Neural progenitor cell (in vitro differentiated cells): ENCODE measurements at places on chromosomes 12 and 14.

DNA sequence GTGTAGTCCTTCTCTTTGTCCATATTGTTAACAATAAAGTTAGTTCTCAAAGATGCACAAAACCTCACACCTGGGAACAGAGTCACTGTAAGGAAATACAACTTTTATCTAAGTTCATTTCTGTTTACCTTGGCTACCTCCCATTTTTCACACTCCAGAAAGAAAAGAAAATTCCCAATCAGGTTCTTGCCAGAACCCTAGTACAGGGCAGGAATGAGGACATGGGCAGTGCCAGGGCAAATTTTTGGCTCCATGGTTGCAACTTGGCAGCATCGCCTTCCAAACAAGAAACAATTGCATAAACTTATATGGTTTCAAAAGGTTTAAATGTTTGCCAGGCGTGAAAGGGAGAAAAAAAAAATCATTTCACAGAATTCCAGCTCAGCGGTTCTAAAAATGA is 296.3 kb upstream of the PRKD1 start:
- DNase-seq = no peak

- DNase-seq = no peak
Observed at GRCh38 chr12:128592220-128592744, 231.5 kb downstream of the SLC15A4 start.

GRCh38 chr12:67818459-67818903 is 169.9 kb downstream of the DYRK2 start:
- DNase-seq = no peak

DNA sequence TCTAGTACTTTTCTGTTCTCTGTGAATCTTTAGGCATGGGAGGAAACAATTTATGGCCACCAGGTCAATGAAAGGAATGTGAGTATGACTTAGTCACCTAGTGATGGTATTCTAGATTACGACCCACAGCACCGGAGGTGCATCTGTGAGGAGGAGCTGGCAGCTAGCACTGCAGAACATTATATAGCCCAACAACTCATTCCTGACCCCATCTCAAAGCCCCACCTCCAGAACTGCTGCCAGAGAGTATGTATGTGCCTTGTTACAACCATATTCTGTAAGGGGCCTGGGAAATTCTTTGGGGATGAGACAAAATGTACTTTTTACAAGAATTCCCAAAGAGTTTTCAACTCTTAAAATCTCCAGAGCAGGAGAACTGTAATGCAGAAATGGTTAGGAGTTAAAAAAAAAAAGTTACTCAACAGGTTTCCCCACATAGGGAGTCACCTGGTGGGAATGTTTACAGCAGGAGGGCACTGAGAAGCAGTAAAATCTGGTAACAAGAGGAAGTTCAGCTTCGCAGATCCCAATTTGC is 34.9 kb upstream of the CERS5 start:
- no peak for DNase-seq

DNA sequence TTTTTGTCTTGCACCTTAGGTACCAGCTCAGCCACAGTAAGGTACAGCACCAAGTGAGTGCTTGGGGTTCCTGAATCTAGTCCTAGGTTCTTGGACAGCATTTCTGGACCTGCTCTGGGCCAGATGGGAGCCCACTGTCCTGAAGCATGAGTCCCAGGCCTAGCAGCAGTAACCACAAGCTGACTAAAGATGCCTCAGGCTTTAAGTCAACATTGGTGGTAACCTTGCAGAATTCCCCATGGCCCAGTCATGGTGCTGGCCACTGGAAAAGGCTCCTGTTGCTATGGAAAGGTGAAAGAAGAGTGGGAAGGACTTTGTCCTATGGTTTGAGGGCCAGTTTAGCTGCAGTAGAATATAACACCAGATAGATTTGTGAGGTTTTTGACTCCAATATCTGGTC is 86.9 kb upstream of the CLEC14A start:
- DNase-seq = no peak
